Urinary bladder (tissue), 4 donors: ENCODE measurements at places on chromosomes 2 and 18. TPM values are rescaled to one million over a fixed set of nuclear protein-coding genes. Genes with fewer than 3 reads are reported as not detected.

DNA sequence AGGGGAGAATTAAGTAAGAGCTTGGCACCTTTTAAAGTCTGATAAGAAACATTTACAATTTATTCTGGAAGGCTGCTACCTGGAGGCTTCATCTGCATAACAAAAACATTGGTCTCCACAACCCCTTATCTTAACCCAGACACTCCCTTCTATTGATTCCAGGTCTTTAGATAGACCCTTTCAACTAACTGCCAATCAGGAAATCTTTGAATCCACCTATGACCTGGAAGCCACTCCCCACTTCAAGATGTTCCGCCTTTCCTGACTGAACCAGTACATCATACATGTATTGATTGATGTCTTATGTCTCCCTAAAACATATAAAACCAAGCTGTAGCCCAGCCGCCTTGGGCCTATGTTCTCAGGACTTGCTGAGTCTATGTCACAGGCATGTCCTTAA lies 289.4 kb downstream of the AGPS start:
- no peak for DNase-seq

DNA sequence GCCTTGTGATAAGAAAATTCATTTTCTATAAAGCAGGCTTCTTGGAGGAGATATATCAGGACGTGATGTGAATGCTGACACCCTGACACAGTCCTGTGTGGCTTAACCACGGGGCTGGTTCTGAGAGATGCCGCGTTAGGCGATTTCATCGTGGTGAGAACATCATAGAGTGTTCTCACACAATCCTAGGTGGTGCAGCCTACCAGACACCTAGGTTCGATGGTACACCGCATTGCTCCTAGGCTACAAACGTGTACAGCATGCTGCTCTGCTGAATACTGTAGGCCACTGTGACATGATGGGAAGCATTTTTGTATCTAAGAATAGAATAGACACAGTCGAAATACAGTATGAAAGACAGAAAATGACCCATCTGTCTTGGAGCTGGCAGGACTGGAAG lies 82.5 kb downstream of the TNFRSF11A start:
- DNase-seq, result no peak

DNA sequence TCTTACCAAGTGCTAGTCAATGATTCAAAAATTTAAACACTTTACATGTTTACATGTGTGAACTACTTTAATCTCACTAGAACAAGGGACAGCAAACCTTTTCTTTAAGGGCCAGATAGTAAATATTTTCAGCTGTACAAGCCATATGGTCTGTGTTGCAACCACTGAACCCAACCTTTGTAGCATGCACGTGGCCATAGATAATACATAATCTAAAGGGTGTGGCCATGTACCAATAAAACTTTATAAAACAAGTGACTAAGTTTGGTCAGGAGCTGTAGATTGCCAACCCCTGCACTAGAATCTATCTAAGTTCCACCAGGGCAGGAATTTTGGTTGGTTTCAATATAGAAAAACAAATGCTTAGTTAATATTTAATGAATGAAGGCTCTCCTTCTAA lies 18.4 kb upstream of the SPRED2 start:
- DNase-seq, result no peak

GRCh38 chr2:12430407-12431133 lies 286.2 kb upstream of the TRIB2 start:
- DNase-seq, result no peak

Gene SATB2
- 3.5 TPM for total RNA-seq

Gene IL36G
- not detected for total RNA-seq

- DNase-seq, result no peak
These were observed 62.2 kb downstream of the RBMS1 start for GRCh38 chr2:160431441-160431840.

DNA sequence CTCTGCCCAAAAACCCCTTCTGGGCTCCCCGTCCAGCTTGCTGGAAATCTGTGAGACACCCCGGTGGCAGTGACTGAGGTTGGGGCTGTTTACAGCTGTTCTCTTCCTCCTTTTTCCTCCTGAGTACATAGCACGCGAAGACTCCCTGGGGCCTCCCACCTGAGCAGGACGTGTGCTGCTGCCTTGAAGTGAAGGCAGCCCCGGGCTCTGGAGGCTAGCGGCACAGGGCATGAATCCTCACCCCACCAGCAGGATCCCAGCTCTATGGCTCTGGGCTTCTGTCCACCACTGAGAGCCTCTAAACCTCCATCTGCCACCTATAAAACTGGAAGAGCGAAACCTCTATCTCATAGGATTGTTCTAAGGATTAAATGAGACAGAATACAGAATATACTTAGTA lies 182.5 kb downstream of the TMEM163 start:
- no peak for DNase-seq

DNA sequence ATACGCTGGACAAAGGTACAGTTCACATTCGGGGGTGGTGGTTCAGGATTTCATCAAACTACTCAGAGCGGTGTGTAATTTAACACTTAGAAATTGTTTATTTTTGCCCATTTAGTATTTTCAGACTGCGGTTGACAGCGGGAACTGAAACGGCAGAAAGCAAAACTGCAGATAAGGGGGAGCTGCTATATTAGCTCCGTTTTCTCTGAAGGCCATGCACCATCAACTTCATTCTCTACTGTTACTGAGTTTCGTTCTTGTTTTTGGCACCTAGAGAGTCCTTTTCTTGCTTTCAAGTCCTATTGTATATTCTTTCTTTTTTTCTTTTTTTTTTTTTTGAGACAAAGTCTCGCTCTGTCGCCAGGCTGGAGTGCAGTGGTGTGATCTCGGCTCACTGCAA lies 121.5 kb upstream of the SP3 start:
- no peak for DNase-seq

DNA sequence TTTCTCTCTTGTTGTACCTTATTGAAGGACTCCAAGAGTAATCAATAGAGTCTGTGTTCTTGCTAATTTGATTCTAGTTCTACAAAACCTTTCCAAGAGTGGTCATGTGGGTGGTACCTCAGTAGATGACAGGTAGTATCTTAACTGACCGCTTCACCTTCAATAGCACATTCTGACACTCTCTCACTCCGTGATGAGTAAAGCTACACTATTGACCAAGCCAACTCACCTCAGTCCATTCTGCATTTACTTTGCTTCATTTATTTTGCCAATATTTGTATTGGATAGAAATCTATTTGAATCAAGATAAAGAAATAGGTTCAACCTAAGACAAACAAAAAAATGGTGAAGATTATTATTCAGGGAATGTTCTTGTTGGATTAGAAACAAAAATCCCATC lies 1869.6 kb upstream of the CELF4 start:
- DNase-seq, result no peak

Gene ELOA2
- total RNA-seq, result not detected

- peak; percentile 72 for DNase-seq
These were observed 1.5 kb downstream of the ARPC2 start for GRCh38 chr2:218218268-218219185.

- no peak for DNase-seq
These were observed 235.2 kb downstream of the ZNF385B start for GRCh38 chr2:179626261-179626660.

Gene TRIM43
- not detected for total RNA-seq

Gene SRD5A2
- total RNA-seq, result 16.2 TPM

Gene TTN
- 153 TPM for total RNA-seq

DNA sequence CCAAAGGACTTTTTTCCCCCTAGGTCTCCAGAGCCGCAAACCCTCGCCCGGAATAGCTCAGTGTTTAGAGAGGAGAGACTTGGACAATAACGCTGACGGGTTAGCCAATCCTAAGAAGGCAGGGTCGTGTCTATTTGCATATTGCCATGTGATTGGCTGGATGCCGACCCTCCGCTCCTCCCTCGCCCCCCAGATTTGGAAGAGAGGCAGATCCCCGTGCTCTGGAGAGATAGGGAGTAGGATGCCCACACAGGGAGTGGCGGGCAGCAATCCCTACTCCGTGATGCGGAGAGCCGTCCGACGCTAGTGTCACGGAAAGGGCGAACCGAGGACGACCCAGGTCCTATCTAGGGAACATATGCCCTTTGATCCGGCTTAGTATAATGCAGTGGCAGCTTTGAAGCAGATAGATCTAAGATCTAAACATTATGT lies 1.4 kb downstream of the WNT6 start:
- no peak for DNase-seq

- DNase-seq, result no peak
These were observed 69.8 kb downstream of the CCBE1 start for GRCh38 chr18:59627414-59627813.

DNA sequence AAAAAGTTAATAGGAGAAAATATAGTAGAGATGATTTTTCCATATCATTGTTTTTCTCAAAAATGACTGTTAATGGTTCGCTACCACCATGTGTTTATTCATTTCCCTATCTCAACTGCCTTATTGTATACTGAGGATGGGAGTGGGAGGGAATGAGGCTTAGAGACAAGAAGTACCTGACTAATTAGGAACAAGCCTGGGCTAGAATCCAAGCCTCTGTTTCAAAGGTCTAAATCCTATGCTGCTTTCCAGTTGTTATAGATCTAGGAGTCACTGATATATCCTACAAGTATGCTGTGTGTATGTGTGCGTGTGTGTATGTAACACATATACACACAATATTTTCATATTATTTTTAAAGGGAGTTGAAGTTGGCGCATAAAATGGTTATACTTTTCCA lies 465.9 kb downstream of the EPHA4 start:
- DNase-seq, result no peak

DNA sequence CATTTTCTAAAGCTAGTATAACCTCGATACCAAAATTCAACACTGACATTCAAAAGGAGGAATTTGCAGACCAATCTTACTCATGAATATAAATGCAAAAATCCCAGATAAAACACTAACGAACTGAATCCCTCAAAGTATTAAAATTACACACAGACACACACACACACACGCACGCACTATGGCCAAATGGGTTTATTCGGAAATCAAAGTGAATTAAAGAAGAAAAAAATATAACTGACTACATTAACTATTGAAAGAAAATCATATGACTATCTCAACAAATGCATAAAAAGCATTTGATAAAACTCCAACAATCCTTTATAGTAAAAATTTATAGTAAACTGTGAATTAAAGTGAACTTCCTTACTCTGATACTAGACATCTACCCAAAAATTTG lies 97.9 kb upstream of the HNRNPA3 start:
- DNase-seq, result no peak

- no peak for DNase-seq
These were observed 94.0 kb downstream of the ZNF532 start for GRCh38 chr18:58958628-58959027.

GRCh38 chr2:62611854-62612253 lies 93.7 kb upstream of the EHBP1 start:
- DNase-seq, result no peak

GRCh38 chr2:222819722-222820333 lies 41.0 kb upstream of the ACSL3 start:
- DNase-seq, result no peak

DNA sequence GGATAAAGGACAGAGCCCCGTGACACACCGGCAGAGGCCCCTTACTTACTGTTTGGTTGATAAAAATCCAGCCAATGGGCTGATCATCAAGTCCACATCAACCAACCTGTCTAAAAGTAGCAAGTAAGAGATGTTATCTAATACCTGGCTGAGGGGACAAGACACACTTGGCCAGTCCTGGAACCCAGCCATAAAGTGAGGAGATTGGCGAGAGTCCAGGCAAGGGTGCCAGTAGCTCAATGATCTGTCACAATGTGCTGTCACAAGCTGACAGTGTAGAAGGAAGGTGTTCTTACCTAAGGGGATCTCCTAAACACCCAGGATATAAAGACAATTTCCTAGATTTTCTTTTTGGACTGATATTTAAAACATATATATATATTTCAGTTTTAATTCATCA lies 61.7 kb upstream of the IL1R2 start:
- no peak for DNase-seq

Gene HTRA2
- 25.1 TPM for total RNA-seq

DNA sequence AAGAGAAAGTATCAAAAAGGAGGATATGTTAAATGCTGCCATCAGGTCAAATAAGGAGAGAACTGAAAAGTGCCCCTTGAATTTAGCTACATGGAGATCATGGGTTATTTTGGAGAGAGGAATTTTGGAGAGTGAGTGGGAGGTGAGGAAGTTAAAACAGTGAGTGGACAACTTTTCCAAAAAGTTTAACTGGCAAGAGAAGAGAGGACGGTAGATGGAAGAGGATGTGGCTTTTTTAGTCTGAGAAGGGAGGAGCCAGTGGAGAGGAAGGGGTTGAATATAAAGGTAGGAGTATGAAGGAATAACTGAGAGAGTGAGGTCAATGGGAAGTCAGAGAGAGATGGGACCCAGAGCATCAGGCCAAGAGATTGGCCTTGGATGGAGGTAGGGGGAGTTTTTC lies 62.5 kb upstream of the NFE2L2 start:
- no peak for DNase-seq

DNA sequence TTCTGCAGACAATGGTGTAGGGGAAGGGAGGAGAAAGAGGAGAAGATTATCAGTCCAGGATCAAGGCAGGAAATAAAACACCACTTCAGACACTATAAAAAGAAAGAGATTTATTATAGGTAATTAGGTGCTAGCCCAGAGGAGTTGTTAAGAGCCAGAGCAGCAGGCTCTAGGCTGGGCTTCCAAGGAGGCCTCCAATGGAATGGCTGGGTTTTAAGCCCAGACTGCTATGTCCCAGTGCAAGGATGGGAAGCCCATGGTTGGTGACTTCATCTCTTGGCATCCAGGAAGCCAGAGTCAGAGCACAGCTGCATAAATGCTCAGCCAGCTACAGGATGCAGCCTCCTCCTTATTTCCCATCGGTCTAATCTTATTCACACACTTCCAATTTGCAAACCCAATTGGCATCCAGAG lies 95.6 kb downstream of the LAMA3 start:
- DNase-seq, result no peak

DNA sequence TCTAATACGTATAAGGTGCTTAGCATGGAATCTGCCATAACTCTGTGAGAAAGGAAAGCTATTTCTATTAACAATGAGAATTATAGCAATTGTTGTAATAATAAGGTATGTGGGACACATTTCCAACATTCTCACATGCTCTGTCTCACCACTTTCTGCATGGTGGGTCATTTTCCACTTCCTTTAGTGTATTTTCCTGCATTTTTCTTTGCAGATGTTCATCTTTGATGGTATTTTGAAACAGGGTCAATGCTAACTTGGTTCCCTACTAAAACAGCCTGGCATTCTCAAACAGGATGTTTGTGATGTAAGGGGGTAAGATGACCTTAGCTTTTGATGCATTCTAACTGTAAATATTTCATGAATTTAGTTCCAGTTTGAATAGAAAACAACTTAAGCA lies 54.7 kb downstream of the MYO1B start:
- DNase-seq, result no peak

DNA sequence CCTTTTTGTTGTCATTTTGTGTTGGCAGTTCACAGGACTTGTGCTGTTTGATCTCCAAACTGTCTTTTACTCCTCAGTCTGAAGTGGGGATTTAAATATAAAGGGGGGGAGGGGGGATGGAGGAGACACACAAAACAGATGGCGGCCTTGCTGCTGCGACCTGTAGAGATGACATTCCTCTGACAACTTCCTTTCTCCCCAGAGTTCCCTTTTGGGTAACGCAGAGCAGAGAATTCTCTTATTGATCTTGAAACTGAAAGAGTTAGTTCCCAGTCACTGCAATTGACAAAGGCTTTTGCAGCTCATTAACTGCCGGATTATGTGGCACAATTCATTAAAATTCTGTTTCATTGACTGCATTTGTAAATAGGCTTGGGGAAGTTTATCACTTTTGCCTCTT lies 279.3 kb downstream of the TSN start:
- DNase-seq, result no peak

GRCh38 chr18:23675236-23675635 lies 12.5 kb upstream of the ANKRD29 start:
- no peak for DNase-seq

- peak; percentile 25 for DNase-seq
These were observed 412 bp upstream of the NCK2 start for GRCh38 chr2:105744091-105744908.
